Left ventricle myocardium inferior (tissue), 1 donor: ENCODE measurements at places on chromosomes 6 and 20. TPM values are rescaled to one million over a fixed set of nuclear protein-coding genes. Genes with fewer than 3 reads are reported as not detected.

OOEP gene
- not detected for total RNA-seq

ERVFRD-1 gene
- not detected for total RNA-seq

DNA sequence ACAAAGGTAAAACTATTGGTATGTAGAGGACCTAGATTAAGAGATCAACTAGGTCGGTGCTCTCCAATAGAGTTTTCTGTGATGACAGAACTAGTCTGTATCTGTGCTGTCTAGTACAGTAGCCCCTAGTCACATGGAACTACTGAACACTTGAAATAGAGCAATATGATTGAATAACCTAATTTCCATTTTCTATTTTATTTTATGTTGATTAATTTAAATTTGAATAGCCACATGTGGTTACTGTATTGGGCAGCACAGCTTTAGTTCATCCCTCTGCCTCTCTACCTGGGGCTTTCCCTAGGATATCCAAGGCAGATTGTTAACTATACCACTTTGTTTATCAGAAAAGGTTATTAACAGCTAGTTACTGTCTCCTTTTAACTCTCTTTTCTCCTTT lies 27.0 kb downstream of the FILIP1 start:
- H3K27me3 ChIP-seq = no peaks in the 10 kb centered on the region
- H3K36me3 ChIP-seq = no peaks in the 10 kb centered on the region
- peak overlapping the region; percentile 54 for H3K27ac ChIP-seq
- peaks cover 81% of the 10 kb centered on the region for H3K4me1 ChIP-seq
- H3K4me3 ChIP-seq = no peak overlapping the region

DNA sequence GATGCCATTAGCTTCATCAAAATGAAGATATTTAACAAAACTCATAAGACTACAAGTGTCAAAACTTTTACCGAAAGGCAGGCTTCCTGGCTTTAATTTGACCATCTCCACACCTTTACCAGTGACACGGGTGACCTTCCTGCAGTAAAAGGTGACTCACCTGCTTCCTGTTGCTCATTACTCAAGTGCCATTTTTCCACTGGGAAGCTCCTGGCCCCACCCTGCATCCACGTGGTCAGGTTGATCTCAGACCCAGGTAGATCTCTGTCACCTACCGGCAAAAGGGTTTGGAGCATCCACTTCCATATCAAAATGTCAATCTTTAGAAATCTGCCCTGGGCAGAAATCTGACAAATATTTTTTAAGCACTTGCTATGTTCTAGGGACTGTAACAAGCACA lies 31.9 kb upstream of the CDH4 start:
- H3K27me3 ChIP-seq = peaks cover 81% of the 10 kb centered on the region
- no peaks in the 10 kb centered on the region for H3K4me1 ChIP-seq
- H3K4me3 ChIP-seq = no peak overlapping the region
- H3K27ac ChIP-seq = no peak overlapping the region
- no peaks in the 10 kb centered on the region for H3K36me3 ChIP-seq

DNA sequence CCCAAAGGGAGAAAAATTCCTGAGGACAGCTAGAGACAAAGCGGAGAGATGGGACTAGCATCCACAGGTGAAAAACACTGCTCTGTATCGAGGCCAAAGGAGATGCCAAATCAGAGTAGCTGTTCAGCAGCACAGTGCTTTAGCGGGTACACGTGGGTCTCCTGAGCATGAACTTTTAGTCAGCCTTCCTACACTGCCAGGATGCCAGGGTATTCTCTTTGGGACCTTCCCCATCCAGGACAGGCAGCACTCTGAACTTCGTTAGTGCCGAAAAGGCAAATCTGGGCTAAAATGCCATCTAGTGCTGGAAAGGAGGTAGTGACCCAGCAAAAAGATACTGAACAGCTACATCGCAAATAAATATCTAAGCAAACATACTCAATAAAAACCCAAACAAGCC lies 64.9 kb downstream of the C6orf58 start:
- no peak overlapping the region for H3K27ac ChIP-seq
- DNase-seq = no peak
- no peak overlapping the region for H3K4me3 ChIP-seq

DNA sequence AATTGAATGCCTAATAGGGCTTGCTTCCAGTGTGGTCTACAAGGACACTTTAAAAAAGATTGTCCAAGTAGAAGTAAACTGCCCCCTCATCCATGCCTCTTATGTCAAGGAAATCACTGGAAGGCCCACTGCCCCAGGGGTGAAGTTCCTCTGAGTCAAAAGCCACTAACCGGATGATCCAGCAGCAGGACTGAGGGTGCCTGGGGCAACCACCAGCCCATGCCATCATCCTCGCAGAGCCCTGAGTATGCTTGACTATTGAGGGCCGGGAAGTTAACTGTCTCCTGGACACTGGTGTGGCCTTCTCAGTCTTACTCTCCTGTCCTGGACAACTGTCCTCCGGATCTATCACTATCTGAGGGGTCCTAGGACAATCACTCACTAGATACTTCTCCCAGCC lies 411.5 kb downstream of the TENT5A start:
- DNase-seq = no peak
- H3K27me3 ChIP-seq = no peaks in the 10 kb centered on the region
- H3K4me1 ChIP-seq = no peaks in the 10 kb centered on the region
- H3K4me3 ChIP-seq = no peak overlapping the region

GRCh38 chr20:1177680-1178079 lies 7.1 kb downstream of the TMEM74B start:
- H3K4me3 ChIP-seq = no peak overlapping the region
- DNase-seq = no peak
- no peaks in the 10 kb centered on the region for H3K27me3 ChIP-seq
- H3K4me1 ChIP-seq = no peaks in the 10 kb centered on the region

GRCh38 chr6:146878952-146879340 lies 280.2 kb downstream of the ADGB start:
- DNase-seq = no peak
- peaks cover 10% of the 10 kb centered on the region for H3K4me1 ChIP-seq
- no peak overlapping the region for H3K27ac ChIP-seq
- no peaks in the 10 kb centered on the region for H3K27me3 ChIP-seq

GRCh38 chr6:112925702-112926101 lies 578.6 kb downstream of the RFPL4B start:
- no peaks in the 10 kb centered on the region for H3K4me1 ChIP-seq
- no peaks in the 10 kb centered on the region for H3K27me3 ChIP-seq
- no peak overlapping the region for H3K4me3 ChIP-seq
- H3K27ac ChIP-seq = no peak overlapping the region
- H3K36me3 ChIP-seq = no peaks in the 10 kb centered on the region

GRCh38 chr6:33727932-33728331 lies 16.4 kb upstream of the UQCC2 start:
- H3K36me3 ChIP-seq = peaks cover 26% of the 10 kb centered on the region
- peak; percentile 60 for DNase-seq
- no peaks in the 10 kb centered on the region for H3K27me3 ChIP-seq
- peaks cover 83% of the 10 kb centered on the region for H3K4me1 ChIP-seq

GRCh38 chr20:46963758-46964617 lies 69.3 kb downstream of the EYA2 start:
- H3K36me3 ChIP-seq = no peaks in the 10 kb centered on the region
- H3K27me3 ChIP-seq = peaks cover 45% of the 10 kb centered on the region
